Astrocyte (in vitro differentiated cells and primary cell): ENCODE measurements at places on chromosomes 7 and 10. TPM values are rescaled to one million over a fixed set of nuclear protein-coding genes. Genes with fewer than 3 reads are reported as not detected.

The IFIT1B gene
- not detected in 2 replicates for total RNA-seq

- no peak for DNase-seq
These were observed 8.7 kb downstream of the SLC18A2 start for GRCh38 chr10:117249493-117250093.

DNA sequence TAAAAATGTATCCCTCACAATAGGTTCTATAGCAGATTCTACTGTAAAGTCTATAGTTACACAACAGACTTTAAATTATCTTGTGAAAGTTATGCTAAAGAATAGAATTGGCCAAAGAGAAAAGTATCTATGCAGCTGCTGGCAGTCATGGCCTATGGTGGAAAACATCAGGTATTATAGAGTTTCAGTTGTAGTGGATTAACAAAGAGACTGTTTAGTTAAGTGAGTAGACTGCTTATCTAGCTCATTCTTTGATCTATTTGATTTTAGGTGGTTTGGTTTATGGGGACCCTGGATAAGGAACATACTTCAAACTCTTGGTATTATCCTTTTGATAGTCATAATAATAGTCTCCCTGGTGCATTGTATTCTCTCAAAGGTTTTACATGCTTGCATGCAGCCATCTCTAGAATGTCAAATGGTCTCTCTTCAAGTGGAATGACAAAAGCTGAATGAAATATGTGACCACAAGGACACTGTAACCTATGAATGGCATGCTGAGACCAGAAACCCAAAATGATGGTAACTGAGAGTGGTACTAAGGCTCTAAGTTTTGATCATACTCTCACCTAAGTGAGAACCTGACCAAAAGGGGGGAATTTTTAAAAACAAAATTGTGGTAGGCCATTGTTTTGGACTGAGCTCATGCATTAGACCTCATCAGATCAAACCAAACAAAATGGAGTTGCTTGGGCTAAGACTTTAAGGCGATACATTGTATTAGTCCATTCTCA lies 54.9 kb upstream of the NAMPT start:
- DNase-seq = no peak

DNA sequence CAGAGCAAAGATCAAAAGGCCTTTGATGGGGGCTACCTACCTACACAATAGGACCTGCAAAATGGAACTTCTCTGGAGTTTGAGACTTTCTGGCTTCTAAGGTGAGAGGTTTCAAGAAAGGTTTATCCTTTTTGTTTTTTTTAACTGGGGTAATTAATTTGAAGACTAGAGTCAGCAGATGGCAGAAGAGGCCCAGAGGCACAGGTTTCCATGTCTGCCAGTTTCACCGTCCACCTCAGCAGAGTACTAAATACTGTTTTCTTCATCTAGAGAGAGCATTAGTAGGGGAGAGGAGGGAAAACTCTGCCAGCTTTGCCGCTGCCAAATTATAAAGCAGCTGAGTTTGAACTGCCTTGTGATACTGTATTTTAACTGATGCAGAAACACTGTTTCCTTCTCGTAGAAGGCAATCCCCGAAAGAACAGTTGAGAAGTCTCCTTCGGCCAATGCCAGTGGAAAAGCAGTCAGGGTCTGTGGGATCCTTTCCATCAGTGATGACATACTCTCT lies 138.7 kb downstream of the SLC25A13 start:
- DNase-seq = no peak
